ENCODE measurements at places on chromosomes 1 and 21.

DNA sequence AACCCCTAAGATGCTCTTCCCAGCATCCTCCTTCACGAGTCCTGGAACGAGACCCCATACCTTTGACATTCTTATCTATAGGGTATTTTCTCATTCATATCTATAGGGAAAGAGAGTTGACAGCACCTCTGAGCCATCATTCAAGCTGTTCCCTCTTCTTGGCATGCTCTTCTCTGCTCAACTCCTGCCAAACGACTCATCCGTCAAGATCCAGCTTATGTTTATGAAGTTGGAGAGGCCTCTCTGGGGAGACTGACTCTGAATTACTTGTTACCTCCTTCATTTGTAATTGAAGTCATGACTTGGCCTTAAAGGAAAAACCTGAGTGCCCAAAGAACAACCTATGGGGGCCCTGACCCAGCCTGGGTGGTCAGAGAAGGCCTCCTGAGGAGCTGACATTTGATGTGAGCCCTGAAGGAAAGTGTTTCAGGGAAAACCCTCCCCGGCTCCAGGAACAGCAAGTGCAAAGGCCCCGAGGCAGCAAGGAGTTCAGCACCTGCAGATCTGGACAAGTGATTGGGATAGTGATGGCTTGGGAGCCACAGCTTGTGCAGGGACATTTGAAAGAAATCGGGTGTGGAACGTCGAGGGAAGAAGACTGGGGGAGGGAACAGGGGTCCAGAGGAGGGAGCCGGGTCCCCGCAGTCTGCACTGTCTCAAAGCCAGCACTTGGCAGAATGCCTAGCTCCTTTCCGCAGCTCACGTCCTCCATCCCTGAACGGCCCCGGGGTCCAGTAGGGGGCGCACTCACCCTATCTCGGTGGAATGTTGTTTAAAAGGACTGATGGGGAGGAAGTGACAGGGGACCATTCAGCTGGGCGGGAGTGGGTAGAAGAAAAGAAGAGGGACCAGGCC, 14.0 kb upstream of the CDA start:
- peak; percentile 36 for DNase-seq

- no peak for DNase-seq
Measured at GRCh38 chr21:31927689-31928353, 55.0 kb downstream of the HUNK start.

DNA sequence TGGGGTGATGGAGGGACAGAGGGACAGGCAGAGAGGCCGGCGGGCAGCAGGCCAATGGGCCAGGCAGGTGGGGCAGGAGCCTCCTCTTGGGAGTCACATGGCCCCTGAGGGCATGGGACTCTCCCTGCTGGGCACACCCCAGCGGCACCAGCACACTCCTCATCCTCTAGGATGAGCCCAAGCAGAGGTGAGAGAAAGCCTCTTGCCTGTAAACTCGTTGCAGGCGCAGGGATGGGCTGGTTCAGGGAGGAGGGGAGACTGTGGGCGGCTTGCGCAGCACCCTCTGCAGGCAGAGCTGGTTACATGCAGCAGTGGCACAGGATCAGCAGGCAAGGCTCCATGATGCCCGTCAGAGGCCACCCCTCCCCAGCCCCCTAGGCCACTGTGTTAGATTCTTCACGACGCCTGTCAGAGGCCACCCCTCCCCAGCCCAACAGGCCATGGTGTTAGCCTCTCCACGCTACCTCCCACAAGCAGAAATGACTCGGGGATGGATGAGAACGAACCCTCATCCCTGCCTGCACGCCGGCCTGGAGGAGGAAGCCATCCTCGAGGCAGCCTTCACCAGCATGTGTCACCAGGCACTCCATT, 209.7 kb upstream of the VAMP3 start:
- no peak for DNase-seq

- no peak for DNase-seq
Measured at GRCh38 chr1:71881611-71882010, 400.7 kb downstream of the NEGR1 start.

DNA sequence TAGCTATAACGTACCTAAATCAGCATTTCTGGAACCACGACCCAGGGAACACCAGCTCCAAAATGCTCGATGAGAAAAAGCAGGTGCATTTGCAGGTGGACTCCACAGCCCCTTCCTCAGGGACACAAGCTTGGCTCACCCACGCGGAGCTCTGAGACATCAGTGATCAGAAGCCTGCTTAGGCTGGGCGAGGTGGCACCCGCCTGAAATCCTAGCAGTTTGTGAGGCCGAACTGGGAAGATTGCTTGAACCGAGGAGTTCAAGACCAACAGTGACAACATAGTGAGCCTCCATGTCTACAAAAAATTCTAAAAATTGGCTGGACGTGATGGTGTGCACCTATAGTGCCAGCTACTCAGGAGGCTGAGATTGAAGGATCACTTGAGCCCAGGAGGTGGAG, 2.5 kb upstream of the TSPEAR start:
- DNase-seq, result no peak

DNA sequence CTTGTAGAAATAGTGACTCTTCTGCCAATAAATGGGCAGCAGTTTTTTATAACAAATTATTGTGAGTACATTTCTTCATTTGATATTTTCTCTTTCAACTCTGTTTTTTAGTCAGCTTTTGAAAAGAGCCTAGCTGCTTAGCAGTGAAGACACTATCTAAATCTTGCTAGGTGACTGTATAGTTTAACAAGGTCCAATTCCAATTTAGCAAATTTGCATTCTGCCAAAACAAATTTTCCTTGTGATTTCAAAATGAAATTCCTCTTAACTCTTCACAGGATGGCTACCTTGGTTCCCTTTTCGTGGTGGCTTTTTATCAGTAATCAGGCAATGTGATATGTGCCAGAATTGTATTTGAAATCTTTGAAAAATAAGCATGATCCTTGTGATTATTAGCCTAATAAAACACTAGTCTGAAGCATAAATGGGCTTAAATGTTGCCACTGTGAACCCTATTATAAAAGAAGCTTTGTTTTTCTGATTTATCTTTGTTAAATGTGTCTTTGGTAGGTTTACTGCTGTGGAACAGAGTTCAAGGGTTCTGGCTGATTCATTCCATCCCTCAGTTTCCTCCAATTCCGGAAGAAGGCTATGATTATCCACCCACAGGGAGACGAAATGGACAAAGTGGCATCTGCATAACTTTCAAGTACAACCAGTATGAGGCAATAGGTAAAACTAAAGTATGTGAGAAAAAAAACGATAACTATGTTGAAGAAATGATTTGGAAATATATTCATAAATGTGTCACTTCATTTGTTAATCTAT, 12.2 kb downstream of the DNASE2B start:
- no peak for DNase-seq

GRCh38 chr1:93574511-93574910, 107.1 kb downstream of the BCAR3 start:
- DNase-seq, result no peak

GRCh38 chr21:39863111-39863510, 4.1 kb upstream of the PCP4 start:
- no peak for DNase-seq

DNA sequence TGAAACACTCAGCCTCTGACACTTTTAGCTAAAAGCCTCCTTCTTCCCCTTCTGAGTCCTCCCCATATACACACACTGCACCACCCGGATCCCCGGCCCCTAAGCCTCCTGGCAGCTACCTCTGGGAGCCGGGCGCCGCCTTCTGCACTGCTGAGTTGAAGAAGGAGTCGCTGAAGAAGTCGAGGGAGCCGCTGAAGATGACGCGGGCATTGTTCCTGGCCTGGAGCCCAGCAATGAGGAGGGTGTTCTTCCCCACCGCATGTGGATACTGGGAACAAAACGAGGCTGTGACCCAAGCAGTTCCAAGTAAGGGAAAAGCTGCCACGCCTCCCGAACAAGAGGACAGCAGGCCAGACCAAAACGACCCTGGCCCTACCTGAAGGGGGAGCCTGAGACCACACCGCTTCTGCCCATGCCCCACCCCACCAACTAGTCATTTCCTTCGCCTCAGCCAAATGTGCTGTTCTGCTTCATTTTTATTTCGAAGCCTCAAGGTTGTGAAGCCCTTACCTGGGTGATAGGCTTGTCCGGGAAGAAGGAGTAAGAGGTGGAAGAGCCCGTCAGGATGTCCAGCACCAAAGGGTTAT, 7.0 kb downstream of the DDOST start:
- DNase-seq, result no peak

Data from CD4-positive, CD25-positive, alpha-beta regulatory T cell (primary cell).